ENCODE measurements at places on chromosomes 1 and 21.

- DNase-seq = no peak
These were observed 328.9 kb downstream of the PAPPA2 start for GRCh38 chr1:176791906-176792305.

DNA sequence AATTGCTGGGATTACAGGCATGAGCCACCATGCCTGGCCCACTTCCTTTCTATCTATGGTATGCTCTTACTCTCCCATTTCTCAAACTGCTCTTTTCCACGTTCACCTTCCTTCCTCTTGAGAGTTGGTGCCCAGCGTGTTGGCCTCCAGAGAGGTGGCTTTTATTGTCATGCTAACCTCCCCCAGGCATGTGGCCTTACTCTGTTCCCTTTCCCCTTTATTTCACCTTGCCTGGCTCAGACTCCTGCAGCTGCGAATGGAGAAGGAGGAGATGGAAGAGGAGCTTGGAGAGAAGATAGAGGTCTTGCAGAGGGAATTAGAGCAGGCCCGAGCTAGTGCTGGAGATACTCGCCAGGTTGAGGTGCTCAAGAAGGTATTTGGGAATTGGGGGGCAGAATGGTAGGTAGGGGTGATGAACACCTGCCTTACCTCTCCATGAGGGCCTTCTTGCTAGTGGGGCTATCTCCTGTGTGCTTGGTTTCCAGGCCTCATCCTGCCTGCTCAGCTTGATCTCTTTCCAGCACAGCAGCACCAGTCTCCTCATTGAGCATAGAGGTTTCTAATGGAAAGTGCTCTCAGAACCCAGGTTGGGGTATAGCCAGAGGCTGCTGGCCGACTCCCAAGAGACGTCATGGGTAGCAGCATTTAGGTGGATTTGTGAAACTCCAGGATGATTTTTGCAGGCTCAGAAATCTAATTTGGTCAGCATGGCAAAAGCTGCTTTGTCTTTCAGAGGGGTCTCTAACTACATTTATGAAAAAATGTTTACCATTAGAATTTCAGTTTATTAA lies 13.2 kb upstream of the TUFT1 start:
- DNase-seq = no peak

DNA sequence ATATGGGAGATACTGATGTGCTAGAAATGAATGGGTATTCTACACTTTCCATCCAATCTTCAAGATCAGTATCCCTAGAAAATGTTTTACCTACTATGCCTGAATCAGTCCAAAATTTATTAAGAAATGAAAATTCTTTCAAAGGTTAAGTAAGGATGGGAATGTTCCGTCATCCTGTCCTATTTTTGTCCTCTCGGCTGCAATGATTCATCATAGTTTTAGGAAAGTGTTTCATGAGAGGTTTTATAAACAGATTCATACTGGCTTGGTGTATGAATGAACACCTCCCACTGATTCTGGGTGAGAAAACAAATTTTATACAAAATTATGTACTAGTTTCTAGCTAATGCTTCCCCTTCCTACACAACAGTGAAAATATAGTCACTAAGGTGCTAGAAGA lies 504.6 kb upstream of the NR5A2 start:
- no peak for DNase-seq

- DNase-seq = no peak
These were observed 4.3 kb upstream of the MFAP2 start for GRCh38 chr1:16984717-16985116.

DNA sequence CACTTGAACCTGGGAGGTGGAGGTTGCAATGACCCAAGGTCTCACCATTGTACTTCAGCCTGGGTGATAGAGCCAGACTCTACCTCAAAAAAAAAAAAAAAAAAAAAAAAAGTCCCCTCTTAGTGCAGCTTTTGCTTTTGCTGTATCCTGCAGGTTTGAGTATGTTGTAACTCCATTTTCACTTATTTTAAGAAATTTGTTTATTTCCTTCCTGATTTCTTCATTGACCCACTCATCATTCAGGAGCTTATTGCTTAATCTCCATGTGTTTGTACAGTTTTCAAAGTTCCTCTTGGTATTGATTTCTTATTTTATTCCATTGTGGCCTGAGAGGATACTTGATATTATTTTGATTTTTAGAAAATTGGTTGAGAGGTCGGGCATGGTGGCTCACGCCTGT lies 50.9 kb upstream of the AK4 start:
- DNase-seq = no peak

GRCh38 chr1:116544588-116545358 lies 26.1 kb downstream of the CD58 start:
- DNase-seq = peak; percentile 30

DNA sequence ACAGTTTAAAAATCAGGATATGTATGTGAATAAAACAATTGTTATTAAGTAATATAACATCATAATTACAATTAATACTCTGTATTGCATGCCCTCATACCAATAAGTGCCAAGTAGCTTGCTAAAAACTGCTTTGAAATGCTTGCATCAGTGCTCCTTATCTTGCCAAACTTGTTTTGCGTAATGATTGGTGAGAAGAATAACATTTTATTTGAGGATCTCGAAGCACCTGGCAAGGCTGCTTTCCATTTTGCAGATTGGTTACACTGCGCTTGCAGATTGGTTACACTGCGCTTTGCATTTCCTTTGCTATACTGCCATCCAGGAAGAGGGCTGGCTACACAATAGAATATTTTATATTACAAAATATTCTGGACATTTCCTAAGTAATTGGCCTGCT lies 1.7 kb upstream of the PBX1 start:
- no peak for DNase-seq

DNA sequence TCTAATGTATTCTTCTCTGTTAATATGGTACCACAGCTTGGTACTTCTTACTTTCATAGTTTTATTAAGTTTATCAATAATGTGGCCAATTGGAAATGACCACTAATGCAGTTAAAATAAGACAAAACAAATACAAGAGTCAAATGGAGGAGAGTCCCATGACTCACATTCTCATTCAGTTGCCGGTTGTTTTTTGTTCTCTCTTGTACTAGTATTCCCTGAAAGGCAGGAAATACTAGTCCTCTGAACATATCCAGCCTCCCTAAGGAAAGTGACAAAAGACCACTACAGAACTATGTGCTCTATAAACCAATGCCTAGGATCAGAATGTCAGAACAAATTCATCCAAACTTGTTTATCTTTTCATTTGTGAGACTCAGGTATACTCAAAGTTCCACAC lies 165.2 kb upstream of the SAMSN1 start:
- no peak for DNase-seq

DNA sequence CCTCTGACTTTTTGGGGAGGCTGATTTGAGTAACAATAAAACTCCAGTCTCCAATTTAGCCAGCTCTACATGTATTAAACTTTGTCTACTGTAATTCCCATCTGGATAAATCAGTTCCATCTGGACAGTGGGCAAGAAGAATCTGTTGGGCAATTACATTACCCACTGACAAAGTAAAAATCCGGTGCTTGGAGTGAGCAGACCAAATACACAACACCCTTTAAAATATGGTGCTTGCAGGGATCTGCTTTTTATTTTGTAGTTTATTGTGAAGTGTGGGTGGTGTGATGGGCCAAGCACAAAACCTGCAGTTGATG lies 8.9 kb upstream of the CD55 start:
- DNase-seq = no peak

- peak; percentile 67 for DNase-seq
These were observed 8.5 kb downstream of the FBXO2 start for GRCh38 chr1:11645670-11646265.

GRCh38 chr1:8825985-8826481 lies 8.6 kb upstream of the RERE start:
- DNase-seq = no peak

DNA sequence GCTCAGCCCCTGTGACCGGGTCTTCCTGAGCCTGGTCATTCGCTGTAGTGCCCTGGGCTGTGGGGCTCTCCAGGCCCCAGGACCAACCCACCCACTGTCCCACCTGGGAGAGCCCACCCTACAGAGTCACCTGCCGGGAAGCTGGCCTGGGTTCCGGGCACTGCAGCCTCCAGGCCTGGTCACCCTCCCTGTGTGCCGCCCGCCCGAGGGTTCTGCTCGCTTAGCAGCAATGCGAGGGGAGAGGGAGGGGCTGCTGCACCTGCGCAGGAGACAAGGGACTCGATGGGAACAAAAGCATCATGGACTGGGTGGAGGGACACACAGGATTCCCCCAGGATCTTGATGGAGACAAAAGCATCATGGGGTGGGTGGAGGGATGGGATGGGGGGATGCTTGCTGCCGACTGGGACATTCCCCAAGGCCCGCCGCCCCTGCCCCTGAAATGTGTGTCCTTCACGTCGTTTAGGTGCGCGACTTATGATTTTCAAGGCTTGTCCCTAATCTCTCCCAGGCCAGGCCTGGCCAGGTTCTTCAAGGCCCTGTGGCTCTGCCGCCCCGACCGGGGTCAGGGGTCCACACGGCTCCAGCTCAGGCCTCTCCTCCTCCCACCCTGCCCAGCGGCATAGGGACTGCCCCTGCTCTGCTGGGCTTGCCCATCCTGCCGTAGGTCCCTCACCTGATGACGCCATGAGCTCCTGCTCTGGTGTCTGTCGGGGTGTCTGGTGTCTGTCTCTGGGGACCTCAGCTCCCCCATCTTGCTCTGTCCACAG lies 1.7 kb downstream of the KRTAP10-8 start:
- DNase-seq = no peak

GRCh38 chr1:213939888-213940287 lies 47.9 kb upstream of the PROX1 start:
- DNase-seq = no peak

- DNase-seq = no peak
These were observed 163.2 kb upstream of the CSF3R start for GRCh38 chr1:36645867-36646266.

DNA sequence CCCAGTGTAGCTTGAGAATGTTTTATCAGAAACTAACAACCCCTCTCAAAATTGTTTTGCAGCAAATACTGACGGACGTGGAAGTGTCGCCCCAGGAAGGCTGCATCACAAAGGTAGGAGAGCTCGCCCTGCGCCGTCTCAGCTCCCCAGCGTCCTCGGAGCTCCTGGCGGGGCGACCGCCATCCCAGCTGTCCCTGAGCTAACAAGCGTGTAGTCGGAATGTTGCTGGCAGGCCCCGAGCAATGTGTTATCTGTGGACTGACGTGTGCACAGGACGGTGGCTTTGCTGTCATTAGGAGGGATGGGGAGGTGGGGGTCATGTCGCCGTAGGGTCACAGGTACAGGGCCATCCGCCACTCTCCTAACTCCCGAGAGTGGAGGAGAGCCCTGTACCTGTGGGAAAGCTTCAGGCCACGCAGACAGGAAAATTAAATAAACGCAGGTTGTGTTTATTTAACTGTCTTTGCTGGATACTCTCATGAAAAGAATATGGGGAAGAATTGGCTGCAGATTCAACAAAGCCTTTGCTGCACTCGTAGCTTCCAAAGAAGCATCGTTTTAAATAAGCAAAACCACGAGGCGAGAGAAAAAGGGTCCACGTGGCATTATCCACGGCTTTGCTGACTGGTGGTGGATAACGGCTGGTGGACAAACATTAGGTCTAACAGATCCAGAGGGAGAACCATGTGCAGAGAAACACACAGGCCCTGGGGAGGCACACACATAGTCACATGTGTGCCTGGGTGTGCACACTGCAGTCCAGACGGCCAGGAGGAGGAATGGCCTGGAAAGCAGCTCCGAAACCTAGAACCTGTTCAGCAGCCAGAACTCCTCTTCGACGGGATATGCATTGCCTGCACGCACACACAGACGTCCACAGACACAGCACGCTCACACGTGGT lies 175.3 kb downstream of the PRDM16 start:
- no peak for DNase-seq

DNA sequence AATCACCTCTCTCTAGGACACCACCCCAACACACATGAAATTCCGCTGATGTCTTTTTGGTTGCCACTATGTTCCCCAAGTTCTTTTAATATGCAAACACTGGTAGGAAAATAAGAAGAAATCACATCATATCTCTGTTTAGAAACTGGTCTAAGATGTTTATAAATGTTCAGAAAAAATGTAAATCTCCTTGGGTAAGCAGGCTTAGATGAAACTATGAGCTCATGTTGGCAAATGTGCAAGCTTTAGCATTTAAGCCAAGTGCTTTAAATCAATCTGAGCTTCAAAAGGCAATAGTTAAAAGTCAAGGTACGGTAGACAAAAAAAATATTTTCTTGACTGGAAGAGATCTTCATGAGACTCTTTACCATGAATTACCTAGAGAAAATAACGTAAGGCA lies 25.2 kb upstream of the SLAMF9 start:
- no peak for DNase-seq

GRCh38 chr21:38766987-38767722 lies 38.6 kb upstream of the ETS2 start:
- DNase-seq = peak; percentile 81

GRCh38 chr1:111720977-111721786 lies 18.0 kb downstream of the INKA2 start:
- DNase-seq = no peak

DNA sequence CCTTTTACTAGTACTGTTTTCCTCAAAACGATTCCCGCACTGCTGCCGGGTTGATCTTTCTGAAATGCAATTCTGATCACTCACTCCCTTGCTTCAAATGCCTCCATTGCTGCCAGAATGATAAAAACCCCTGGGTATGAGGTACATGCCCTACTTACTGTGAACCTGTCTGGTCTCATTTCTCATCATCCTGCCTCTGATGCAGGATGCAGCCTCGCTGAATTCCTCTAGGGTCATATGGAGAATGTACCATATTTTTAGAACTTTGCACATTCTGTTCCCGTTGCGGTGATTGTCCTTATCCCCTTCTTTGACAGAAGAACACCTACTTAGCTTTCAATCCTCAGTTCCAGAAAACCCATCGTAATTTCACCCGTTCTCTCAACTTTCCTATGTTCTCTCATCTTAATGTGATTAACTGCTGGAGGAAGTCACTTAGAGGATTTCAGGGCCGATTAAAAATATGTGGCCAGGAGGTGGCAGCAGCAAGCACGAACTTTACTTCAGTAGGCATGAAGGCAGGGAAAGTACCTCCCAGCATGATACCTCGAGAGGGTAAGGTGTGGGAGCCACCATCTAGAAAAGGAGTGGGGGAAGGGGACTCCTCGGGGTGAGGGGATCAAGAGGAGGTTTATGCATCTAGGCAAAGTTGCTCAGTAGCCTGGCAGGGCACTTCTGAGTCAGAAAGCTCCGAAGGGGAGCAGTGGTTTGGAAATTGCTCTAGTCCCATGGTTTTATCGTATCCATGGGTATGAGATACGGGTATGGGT lies 361.5 kb upstream of the ZP4 start:
- DNase-seq = no peak

DNA sequence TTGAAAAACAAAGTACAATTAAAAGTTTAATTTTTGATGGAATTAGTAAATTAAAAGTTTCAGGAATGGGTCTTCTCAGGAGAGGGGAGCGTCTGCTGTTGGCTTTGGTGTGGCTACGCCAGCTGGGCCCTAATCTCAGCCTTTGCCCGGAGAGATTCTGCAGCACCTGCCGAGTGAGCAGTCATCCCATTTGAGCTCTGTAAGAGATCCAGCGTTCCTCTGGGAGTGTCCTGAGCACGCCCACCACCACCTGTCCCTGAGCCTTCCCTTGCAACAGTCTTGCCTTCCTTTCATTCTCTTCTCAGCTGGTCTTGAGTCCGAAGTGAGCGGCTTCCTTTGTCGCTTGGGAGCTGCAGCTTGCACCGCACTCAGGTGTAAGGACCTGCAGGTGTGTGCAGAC lies 263.1 kb downstream of the CAMTA1 start:
- no peak for DNase-seq

- DNase-seq = no peak
These were observed 1.3 kb upstream of the GPATCH4 start for GRCh38 chr1:156602557-156602993.

- no peak for DNase-seq
These were observed 54.9 kb upstream of the ADAMTS5 start for GRCh38 chr21:27021801-27022200.

GRCh38 chr1:150553392-150554085 lies 4.3 kb downstream of the ADAMTSL4 start:
- no peak for DNase-seq

Data from T-helper 2 cell treated with Interferon-gamma antibody and Interleukin-4, amounts not matched to agents 5 μg/mL and 100 μg/mL, for 36 hours (primary cell).